ENCODE measurements at places on chromosomes 7 and 10.

DNA sequence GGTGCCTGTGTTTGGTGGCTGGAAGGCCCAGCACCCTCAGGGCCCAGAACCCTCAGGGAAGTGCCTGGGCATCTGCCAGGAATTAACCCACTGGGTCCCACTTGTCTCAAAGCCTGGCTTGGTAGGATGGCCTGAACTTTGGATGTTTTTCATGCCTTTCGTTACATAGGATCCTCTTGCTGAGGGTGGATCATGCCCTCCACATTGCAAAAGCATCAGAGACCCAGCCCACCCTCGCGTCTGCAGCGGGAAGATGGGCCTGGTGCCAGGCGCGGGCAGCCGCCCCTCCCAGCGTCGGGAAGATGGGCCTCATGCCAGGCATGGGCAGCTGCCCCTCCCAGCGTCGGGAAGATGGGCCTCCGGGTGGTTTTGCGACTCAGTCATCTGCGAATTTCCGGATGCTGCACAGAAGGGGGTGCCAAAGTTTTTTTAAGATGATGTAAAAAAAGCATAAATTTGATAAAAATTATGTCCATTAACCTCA, 51.9 kb upstream of the PRKAR1B start:
- DNase-seq, result no peak

DNA sequence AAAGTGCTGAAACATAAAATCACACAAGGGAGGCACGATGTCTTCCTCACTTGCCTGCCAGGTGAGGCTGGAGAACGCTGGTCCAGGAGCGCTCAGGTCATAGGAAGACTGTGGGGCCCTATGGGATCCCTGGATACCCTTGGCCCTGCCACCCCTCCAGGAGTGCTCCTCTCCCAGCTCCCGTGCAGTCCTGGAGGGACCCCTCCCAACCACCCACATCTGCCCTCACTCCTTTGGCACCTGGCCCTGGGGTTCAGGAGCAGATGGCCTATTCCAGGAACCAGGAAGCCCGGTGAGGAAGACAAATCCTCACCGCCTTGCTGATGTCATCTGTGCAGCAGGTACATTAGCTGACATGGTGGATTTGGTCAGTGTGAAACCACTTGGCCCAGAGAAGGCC, 3.7 kb upstream of the CXCL12 start:
- no peak for DNase-seq

GRCh38 chr7:128221929-128222403, 19.1 kb upstream of the LEP start:
- no peak for DNase-seq

GRCh38 chr10:70743430-70743788, 41.8 kb downstream of the TBATA start:
- DNase-seq, result no peak

- no peak for DNase-seq
These were observed 106.6 kb upstream of the KCNMA1 start for GRCh38 chr10:77744245-77744644.

DNA sequence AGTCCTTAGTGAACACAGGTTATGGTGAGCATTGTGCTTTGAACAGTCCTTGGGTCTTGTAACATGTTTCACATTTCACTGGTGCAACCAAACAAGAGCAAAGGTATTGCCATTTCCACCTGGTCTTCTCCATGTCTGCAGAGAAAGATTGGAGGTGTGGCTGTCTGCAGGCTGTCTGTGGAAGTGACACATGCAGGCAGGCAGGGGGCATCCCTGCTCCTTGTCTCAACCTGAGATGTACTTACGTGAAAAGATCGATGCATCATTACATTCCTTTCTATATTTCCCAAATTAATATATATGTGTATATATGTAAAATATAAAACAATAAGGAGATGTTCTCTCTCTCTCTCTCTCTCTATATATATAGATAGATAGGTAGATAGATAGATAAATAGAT, 54.3 kb downstream of the LRRC18 start:
- DNase-seq, result peak; percentile 39

- DNase-seq, result no peak
These were observed 20.3 kb upstream of the SAR1A start for GRCh38 chr10:70190581-70190980.
